ENCODE measurements at places on chromosomes 4 and X.
A peak's percentile ranks its signal among the peaks of the same experiment; 100 is the strongest.

DNA sequence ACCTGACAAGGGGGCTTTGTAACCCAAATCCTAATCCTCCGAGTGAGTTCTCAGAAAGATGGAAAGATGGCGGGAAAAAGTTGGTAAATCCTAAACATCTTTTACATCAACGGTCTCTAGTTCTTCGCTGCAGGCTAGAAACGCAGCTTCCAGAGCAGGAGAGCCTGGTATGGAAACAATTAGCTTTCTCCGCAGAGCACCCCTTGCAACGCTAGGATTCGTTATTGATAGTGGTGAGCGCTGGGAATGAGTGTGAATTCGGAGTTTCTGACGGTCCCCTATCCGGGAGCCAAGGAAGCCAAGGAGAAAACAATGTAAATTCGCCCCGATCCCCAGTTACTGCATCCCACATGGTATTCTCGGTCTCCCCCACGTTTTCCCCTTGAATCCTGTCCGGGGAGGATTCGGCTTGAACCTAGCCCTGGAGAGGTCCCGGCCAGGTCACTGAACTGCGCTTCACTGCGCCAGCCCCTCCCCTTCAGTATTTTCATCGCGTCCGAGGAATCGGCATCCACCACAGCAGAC is 4.7 kb upstream of the NEUROG2 start:
- DNase-seq = no peak

DNA sequence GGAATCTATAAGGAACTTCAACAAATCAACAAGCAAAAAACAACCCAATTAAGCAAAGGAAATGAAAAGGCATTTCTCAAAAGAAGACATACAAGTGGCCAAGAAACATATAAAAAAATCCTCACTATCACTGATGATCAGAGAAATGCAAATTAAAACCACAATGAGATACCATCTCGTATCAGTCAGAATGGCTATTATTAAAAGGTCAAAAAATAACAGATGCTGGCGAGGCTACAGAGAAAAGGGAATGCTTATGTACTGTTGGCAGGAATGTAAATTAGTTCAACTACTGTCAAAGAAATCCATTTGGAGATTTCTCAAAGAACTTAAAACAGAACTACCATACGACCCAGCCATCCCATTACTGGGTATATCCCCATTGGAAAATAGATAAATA is 292.4 kb upstream of the FAT1 start:
- DNase-seq = no peak

- DNase-seq = peak; percentile 94
These were observed 39.5 kb downstream of the HOPX start for GRCh38 chr4:56641494-56642051.

GRCh38 chrX:48560056-48560455 is 14.2 kb upstream of the RBM3 start:
- no peak for DNase-seq

- no peak for DNase-seq
These were observed 183.2 kb upstream of the WDFY3 start for GRCh38 chr4:85149676-85150075.

DNA sequence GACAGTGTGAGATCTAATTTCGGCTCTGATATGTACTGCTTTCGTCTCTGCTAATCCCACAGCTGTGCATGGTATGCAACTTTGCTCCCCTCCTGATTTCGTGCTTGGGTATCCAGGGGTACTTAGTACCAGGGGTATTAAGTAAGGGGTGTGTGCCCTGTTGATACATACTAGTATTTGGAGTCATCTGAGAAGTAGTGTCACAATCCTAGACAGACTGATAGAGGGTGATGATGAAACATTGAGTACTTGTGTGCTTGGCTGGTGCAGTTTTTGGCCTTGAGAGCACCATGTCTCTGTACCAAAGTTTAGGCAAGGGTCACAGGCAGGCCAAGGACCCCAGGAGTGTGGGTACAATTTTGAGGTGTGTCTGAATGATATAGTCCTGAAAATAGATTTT is 10.9 kb downstream of the GPAT3 start:
- DNase-seq = no peak

DNA sequence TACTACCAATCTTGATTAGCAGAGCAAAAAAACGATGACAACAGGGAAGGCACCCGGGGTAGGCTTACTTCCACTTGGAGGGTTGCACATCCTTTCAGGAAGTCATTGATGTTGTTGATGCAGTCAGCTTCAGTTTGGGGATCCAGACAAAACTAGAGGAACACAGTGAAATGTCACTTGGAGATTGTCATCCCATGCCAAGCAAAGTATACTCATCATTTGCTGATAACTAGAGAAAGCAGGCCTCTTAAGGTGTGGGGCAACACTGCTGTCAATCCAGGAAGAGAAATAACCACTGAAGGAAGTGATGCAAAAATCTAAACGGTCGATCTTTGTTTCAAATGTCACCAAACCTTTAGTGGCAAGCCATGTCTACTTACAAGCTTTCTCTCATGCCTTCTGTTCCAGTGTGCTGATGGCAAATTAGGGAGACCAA is 1.4 kb downstream of the ARHGEF6 start:
- DNase-seq = no peak

DNA sequence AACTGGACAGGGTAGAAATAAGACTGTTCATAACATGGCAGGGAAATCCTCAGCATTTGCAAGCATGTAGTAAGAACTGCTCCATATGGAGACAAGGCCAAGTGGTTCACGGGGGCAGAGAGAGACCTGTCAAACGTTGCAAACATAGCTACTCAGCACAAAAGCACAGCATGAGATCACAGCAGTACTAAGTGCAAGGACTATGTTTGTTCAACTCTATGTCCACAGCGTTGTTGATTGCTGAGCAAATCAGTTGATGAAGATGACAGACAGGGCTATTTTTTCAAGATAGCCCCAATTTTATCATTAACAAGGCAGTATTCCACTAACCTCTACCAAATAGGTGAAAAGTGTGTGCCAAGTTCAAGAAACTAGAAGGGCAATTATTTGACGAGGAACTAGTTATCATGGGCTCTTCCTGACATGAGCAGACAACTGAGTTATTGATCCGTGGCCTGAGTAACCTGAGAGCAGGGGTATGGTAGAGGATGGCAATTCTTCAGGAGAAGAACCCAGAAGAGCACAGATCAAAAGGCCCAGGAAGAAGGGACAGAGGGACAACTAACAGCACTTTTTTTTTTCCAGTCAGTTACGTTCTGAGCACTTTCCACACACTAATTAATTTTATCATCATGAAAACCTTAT is 57.4 kb downstream of the SPOCK3 start:
- no peak for DNase-seq

DNA sequence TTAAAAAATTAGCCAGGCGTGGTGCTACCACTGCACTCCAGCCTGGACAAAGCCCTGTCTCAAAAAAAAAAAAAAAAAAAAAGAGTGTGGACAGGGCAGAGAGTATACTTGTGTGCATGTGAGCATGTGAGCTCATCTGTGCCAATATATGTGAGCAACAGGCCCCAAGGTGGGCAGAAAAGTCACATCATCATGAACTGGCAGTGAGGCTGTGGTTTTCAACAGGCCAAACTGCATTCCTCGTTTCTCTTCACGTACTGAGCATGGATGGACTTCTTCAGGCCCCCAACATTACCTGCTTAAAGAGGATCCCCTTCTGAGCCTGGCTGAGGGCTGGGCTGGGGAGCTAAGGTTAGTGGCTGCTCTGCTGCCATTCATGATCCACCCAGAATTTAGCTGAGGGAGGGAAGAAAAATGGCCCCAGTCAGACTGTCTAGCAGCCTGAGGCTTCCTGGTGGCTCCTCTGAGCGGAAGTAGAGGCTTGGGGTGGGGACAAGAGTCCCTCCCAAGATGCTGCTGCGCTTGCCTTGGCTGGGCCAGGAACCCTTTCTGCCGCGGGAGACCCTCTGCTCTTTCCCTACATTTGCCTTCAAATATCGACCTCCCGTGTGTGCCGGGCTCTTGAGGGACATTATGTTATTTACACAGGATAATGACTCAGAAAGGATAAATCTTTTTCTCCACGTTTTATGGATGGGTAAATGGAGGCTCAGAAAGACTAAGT is 55.0 kb downstream of the DIPK2B start:
- no peak for DNase-seq

DNA sequence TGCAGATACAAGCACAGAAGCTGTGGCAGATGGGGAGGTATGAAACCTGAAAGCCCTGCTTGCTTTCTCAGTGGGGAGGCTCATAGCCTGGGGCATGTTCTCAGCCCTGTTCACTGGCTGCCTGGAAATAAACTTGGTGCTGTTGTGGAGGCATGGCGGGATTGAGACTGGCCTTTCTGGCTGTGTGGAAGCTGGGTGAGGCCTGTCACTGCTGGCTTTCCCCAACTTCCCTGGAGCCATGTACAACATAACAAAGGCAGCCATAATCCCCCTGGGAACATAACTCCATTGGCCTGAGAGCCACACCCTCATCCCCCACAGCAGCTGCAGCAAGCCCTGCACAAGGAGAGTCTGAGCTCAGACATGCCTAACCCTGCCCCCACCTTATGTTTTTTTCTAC is 237.7 kb upstream of the TLL1 start:
- no peak for DNase-seq

GRCh38 chr4:90219822-90220221 is 92.6 kb downstream of the CCSER1 start:
- DNase-seq = no peak

- DNase-seq = peak; percentile 68
These were observed 16.4 kb upstream of the SLC4A4 start for GRCh38 chr4:71322425-71322824.

DNA sequence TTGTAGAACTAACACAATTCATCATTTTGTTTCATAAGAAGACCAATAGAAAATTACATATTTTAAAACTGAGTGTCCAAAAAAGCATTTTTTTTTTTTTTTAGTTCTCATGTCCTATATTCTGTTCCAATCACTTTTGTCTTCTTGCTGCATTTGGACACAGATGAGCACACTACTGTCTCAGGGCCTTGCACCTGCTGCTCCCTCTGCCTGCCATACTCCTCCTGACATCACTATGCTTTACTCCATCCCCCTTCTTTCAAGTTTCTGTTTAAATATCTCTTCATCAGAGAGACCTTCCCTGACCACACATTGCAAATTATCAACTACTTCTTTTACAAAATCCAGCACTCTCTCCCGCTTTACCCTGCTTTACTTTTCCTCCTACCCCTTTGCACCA is 230.7 kb upstream of the GK2 start:
- DNase-seq = no peak

- no peak for DNase-seq
These were observed 569 bp upstream of the FHL1 start for GRCh38 chrX:136146614-136147314.

GRCh38 chr4:53507671-53508286 is 83.5 kb downstream of the LNX1 start:
- no peak for DNase-seq

GRCh38 chrX:31934015-31934414 is 862.2 kb upstream of the FTHL17 start:
- no peak for DNase-seq

DNA sequence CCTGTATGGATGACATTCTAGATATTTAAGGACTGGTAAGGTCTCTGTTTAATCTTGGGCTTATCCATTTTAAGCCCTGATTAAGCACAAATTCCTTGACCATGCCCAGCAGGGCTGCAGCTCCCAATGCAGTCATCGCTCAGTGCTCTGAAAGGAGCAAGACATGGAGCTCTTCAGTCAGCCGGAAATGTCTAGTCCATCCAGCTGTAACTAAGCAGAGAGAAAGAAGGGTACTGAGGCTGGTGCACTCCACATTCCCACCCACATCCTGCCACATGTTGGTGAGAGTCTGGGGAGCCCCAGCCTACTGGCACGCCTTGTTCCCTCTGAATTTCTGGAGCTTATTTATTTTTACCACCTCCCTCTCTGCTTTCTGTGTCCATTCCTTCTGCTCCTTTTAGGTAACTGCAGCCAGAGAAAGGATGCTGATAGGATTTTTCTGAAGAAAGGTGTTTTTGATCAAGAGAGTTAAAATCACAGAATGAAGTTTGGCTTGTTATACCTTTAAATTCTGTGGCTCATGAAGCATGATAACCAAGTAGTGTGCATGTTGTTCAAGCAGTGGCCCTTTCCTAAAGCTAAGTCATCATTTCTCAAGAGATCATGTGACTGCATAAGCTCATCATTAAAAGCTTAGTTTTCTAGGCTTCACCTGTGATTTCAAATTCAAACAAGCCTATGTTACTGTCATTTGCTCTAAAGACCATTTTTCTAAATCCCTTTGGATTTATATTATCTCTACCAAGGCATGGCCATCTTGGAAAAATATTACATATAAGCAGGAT is 74.0 kb downstream of the GALNT7 start:
- no peak for DNase-seq

DNA sequence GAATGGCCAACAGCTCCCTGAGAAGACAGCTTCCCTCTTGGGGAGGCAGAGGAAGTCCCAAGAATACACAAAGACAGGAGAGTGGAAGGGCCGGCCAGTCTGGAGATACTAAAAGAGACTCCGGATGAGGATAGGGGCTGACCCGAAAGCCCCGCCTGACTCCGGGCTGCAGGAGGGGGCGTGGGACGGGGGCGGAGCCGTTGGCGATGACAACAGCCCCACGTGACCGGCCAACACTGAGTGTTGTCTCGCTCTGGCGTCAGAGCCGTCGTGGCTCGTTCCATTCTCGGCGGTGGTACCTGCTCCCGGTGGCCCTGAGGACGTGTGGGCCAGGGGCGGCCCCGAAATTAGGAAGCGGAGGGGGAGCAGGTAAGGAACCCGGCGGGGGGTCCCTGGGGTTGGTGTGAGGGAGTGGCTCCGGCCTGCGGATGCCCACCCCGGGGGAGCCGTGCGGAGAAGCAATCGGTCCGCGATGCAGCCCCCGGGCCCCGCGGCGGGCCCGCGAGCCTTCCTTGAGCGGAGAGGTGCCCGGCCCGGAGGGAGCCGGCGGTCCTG is at the start of gene BEX4:
Gene BEX4 (plus strand): TSS at position 239 of the 555 bp plus-strand sequence. CDS start 1,046 bp downstream, outside the sequence.
- peak; percentile 12 for DNase-seq

DNA sequence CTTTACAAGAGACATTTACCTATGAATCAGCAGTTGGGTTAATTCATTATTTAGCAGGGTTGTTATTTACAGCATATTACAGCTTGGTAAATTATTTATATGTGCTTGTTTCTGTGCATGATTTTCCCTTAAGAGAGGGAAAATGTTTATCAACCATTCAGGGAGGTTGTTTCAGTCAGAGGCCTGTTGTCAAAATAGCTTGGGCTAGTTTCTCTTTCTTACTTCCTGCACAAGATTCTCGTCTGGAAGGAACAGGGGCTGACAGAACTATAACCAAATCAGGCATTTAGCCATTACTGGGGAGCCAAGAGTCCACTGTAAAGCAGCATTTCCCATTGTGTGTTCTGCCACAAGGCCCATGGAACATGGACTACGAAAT is 135.8 kb downstream of the HS6ST2 start:
- DNase-seq = no peak
